Upper lobe of right lung (tissue), 1 donor: ENCODE measurements at places on chromosomes 4 and X. TPM values are rescaled to one million over a fixed set of nuclear protein-coding genes. Genes with fewer than 3 reads are reported as not detected.

The PGM2 gene
- 25.0 TPM for total RNA-seq

The NRK gene
- 1.3 TPM for total RNA-seq

The MAGEE2 gene
- not detected for total RNA-seq

The CT83 gene
- total RNA-seq: not detected

The UCP1 gene
- total RNA-seq: not detected

The HSFX2 gene
- not detected for total RNA-seq

The PABPC1L2B gene
- total RNA-seq: not detected

The COL25A1 gene
- 0.75 TPM for total RNA-seq

The RENBP gene
- 46.4 TPM for total RNA-seq

The TMSB15B gene
- total RNA-seq: 1.6 TPM

The CNGA1 gene
- not detected for total RNA-seq

The YIPF7 gene
- total RNA-seq: not detected

The TKTL2 gene
- not detected for total RNA-seq

The SASH3 gene
- 41.2 TPM for total RNA-seq

The LRBA gene
- total RNA-seq: 39.9 TPM

The BEX5 gene
- 5.8 TPM for total RNA-seq

The NMU gene
- total RNA-seq: 2.1 TPM
